ENCODE measurements at places on chromosomes 11 and 22.

- no peak for DNase-seq
Observed at GRCh38 chr11:96143041-96143521, 199.9 kb downstream of the MAML2 start.

DNA sequence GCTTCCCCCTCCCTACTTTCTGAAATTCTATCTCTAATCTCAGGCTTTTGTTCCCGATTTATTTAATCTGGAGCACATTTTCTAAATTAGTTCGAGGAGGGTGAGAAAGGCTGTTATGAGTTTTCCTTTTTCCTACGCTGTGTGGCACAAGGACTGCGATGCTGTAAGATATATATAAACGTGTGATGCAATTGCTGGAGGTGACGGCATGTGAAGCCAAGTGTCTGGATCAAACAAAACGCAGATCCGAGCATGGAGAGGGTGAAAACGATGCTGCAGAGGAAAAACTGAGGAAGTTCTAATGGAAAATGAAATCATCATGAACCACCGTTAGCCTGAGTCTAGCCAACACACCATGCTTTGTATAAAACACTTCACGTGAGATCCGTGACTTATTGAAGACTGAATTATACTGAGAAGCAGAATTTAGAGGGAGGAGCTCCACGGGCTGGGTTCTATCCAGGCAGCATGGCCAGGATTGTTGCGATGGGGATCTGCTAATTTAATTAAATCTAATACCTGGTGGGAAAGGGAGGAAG is 4.4 kb downstream of the PKNOX2 start:
- no peak for DNase-seq

DNA sequence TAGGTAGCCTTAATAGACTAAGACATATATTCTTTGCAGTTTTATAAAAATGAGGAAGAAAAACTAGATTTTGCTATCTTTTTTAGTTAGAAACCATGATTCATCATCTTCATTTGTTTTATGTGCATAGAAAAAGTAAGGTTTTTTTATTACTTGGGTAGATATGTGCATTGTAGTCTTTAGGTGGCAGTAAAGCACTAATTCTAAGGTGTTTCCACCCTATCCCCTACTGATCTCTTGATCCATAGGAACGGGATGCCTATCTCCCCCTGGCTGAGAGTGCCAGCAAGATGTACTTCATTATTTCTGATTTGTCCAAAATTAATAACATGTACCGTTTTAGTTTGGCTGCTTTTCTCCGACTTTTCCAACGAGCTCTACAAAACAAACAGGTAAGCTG is 148.1 kb downstream of the DYNC2H1 start:
- peak; percentile 2 for DNase-seq

- no peak for DNase-seq
Observed at GRCh38 chr11:123247813-123248379, 52.8 kb upstream of the CLMP start.

GRCh38 chr11:58121096-58121495 is 4.2 kb downstream of the OR9I1 start:
- DNase-seq, result no peak

DNA sequence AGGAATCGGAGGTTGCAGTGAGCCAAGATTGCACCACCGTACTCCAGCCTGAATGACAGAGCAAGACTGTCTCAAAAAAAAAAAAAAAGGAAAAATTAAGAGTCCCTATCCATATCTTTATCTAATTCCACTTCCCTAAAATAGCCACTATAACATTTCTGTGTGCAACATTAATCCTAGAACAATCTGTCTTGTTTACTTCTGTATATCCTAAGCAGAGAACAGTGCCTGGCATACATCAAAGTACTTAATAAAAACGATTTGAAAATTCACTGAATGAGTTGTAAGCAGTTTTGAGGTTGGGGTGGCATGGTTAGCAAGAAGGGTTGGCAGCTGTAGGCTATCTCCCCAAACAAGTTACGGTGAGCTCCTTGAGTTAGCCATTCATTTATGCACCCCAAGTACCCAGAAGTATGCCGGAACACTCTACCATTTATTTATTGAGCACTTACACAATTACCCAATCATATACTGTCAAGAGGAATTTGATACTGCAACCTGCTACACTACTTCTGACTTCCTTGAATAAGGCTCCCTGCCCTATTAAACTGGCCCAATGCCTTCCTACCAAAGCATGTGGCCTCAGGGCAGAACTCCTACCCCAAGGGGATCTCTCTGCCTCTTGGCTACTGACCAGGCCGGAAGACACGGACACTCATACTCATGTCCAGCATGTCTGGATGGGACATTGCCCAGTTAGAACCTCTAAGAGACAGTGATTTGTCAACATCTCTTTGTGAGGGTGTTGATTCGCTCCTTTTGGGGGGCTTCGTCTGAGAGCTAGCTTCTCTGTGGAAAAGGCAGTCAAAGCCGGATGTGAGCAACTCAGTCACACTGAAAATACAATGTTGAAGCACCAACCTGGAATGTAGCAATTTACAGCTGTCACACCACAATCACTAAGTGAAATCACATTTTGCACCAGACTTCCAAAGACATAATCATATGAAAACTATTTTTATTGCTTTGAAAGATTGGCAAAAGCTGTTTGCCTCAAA is 16.3 kb upstream of the TMEM41B start:
- DNase-seq, result no peak

DNA sequence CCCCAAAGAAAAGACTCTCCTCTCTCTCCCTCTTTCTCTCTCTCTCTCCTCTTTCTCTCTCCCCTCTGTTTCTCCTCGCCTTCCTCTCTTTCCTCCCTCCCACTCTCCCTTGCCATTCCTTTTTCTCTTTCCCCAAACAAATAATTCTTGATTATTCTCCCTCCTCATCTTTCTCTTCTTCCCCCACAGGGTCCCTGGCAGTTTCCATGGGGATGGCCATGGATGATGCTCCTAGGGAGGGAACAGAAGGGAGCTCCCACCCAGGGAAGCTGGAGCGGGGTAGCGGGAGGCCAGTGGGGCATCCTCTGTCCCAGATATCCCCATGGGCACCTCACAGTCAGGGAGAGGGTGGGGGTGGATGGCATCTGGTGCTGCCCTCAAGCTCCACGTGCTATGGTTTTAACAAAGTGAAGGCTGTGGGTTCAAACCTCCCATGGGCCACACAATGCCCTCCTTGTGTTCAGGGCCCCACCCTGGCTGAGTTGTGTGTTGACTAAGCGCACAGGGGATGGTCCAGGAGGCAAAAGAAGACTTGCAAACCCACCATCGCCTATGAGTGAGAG is 266.4 kb downstream of the BUD13 start:
- no peak for DNase-seq

GRCh38 chr11:39732001-39732400 is 1727.5 kb downstream of the LRRC4C start:
- DNase-seq, result no peak

GRCh38 chr11:16216831-16217230 is 139.5 kb downstream of the SOX6 start:
- DNase-seq, result no peak

GRCh38 chr11:16912692-16913111 is 101.5 kb downstream of the PLEKHA7 start:
- no peak for DNase-seq

DNA sequence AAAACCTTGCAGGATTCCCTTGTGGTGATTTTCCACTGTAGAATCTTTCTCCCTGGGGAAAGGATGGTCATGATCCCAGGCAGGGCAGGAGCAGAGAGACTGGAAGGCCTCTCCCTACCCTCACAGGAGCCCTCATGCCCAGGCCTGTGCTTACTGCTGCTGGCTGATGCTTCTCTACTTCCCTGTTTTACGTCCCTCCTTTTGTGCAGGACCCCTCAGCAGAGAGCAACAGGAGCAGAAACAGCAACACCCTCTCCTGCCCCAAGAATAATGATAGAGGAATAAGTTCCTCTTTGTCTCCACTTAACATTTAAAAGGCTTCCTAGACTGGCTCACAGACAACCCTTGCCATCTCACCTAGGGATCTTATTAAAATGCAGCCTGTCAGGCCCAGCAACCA is 3.6 kb downstream of the ISX start:
- DNase-seq, result peak; percentile 8

DNA sequence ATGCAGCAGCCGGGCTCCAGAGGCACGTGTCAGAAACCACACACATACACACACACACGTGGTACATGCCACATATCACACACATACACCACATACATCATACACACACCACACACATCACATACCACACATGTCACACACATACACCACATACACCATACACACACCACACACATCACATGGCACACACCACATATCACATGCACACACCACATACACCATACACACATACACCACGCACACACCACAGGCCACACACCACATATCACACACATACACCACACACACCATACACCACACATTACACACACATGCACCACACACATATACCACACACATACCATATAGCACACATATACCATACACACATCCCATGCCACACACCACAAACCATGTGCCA is 97.5 kb upstream of the PRR5 start:
- no peak for DNase-seq

GRCh38 chr11:27995083-27995482 is 112.9 kb downstream of the KIF18A start:
- DNase-seq, result no peak

DNA sequence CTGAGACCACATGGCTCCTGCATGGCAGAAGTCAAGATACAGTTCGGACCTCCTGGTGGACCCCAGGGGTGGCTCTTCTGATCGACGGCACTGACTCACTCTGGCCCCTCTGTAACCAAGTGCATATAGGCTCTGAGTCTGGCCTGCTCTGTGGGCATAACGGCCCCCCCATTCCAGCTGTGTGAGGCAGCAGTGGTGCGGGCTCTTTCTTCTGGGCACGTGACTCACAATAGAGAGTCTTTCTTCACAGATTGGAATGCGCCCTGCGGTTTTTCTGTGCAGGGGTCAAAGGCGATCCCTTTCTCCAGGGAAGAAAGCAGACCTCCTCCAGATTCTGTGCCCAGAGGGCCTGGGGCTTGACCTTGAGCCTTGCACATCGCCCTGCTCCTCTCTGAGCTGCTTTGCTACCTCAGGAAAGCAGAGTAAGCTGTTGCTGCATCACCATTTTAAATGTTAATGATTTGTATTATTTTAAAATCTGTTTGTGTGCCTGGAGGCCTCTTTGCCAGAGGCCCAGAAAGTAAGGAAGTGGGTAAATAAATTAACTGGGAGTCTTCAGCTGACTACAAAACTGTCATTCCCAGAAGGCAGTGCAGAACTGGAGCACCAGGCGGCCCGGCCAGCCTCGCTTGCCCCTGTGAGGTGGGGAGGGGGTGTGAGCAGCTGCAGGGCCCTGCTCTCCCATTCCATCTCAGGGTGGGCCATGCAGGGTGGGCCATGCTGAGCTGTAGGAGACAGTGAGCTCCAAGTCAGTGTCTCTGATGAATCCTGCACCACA is 199.0 kb downstream of the GRIK4 start:
- no peak for DNase-seq

- no peak for DNase-seq
Observed at GRCh38 chr11:336659-337198, 16.1 kb upstream of the IFITM3 start.

DNA sequence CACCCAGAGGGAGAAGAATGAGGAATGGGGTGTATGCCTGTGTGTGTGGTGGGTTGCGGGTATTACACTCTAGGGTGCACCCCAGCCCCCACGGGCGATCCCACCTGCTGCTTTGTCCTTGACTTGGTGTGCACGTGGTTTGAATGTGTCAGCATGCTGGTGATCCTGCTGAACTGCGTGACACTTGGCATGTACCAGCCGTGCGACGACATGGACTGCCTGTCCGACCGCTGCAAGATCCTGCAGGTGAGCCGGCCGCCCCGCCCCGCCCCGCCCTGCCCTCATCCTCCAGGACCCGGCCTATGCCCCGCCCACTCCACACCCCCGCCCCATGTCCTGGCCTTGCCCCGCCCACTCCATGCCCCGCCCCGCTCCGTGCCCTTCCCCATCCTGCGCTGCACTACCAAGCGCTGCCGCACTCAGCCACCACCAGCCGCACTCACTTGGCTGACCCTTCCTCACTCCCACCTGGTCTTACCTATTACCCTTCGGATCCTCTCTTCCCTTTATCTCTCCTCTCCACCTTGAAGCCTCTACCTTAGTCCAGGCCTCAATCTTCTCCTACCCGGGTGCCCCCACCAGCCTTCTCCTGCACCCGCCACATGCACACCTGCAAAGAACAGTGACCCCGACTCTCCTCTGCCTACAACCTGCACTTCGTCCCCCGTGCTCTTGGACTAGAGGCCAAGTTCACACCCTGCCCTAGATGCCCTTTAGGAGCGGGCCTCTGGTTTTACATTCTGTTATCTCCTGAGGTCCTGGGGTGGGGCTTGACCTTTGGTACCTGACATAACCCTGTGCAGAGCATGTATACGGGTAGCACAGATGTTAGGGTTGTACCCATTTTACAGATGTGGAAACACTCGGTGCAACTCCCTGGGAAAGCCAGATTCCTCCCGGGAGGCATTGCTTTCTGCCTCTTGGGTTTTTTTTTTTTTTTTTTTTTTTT is 27.7 kb downstream of the CACNA1I start:
- no peak for DNase-seq

Data from KBM-7 (cell line).